Effector CD4-positive, alpha-beta T cell (primary cell): ENCODE measurements at places on chromosomes 4 and X.

GRCh38 chrX:22481436-22481835 lies 208.7 kb downstream of the CBLL2 start:
- no peak for DNase-seq

DNA sequence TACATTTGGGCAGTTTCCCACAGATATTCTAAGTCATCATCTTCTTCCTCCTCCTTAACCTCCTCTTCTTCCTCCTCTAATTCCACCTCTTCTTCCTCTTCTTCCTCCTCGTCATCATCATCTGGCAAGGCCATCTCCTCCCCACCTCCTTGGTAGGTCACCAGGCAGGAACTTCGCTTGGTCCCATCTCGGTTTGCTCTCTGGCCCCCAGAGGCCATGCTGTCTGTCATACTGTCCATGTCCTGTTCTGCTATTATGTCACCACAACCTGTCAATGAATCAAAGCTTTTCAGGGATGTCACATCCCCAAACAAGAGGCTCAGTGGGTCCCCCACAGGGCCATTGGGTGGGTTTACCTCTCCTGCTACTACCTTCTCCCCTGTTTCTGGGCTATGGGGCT lies 13.5 kb downstream of the AMER1 start:
- no peak for DNase-seq

- DNase-seq = no peak
Observed at GRCh38 chrX:133921764-133922389, 63.5 kb downstream of the GPC3 start.

GRCh38 chr4:126850286-126850685 lies 782.5 kb upstream of the INTU start:
- no peak for DNase-seq

GRCh38 chr4:48446642-48447041 lies 36.5 kb upstream of the SLC10A4 start:
- DNase-seq = no peak

DNA sequence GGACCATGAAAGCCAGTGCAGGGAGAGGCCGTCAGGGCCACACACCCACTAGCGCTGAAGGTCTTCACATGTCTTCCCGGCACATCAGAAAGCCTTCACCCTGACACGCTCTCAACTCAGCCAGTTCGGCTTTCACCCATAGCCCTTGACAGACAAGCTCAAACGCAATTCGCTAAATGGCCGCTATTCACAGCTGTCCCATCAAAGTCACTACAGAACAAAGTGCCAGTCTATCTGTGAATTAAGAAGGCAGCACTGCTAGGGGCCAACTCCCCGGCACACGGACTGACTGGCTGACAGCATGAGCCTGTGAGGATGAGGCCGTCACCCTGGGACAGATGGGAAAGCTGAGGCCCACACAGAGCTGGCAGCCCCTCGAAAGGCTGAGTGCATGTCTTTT lies 45.7 kb downstream of the ACOX3 start:
- no peak for DNase-seq

GRCh38 chrX:118552121-118552900 lies 56.7 kb downstream of the DOCK11 start:
- DNase-seq = no peak

DNA sequence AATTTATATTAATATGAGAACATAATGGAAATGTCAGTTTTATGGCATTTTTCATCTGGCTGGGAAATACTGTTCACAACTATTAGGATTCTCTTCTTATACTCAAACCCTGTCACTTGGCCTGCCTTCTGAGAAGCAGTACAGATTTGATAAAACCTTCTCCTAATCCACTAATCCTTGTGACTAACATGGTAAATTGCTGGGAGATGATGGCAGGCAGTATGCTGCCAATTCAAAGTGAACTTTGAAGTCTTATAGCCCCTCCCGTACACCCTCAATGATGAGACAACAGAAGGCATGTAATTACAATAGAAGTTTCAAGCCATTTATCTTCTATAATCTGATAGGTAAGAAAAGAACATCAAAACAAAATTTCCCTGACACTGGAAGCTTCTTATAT lies 36.9 kb downstream of the PAQR3 start:
- DNase-seq = no peak

GRCh38 chrX:135556055-135556454 lies 35.6 kb downstream of the INTS6L start:
- no peak for DNase-seq

GRCh38 chr4:86261636-86262035 lies 98.2 kb downstream of the MAPK10 start:
- DNase-seq = no peak

DNA sequence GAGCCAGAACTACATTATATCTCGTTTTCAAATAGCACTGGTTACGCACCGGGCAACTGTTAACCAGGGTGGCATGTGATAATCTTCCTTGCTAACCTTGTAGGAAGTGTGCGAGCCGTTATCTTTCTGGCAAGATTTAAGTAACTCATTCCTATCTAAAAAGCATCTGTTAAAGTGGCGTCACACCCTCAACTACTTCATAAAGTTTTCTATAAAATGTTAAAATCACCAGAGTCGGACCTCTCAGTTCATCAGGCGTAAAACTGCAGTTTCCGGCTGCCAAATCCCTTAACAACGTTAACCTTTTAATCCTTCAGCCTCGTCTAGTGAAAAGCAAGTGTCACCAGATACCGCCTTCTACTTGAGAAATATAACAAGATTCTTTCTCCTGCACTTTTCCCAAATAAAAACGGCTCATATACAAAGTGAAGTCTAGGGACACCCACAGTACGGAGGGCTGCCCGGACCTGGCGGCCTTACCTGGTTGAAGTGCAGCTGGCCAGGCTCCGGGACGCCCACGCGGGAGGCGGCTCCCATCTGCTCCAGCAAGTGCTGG lies 1.2 kb downstream of the SLC39A8 start:
- DNase-seq = no peak

DNA sequence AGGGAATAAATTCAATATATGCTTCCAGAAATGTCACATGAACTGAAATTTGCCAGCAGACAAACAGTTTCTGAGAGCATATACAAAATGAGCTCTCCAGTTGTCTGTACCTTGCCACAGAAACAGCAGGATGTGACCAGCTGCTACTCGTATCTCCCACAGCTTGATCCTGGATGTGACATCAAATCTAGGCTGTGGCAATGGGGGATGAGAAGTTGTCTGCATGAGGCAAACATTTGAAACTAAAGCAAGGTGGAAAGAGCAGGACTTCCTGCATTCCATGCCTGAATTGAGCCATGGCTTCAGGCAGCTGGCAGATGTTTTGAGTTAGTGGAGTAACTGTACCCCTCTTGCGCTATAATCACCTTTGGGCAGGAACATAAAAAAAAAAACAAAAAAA lies 1724.0 kb downstream of the RPA4 start:
- DNase-seq = no peak

DNA sequence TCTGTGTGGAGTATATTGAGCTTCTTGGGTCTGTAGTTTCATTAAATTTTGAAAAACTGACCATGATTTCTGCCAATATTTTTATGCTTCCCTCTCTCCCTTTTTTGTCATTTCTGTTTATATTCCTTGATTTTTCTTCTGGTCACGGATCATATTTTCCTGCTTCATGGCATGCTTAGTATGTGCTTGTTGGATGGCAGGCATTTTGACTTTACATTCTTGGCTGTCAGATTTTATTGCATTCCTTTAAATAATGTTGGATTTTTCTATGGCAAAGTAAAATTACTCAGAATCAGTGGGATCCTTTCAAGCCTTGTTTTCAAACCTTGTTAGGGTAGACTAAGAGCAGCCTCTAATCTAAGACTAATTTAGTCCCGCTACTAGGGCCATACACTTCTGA lies 531.8 kb downstream of the IL15 start:
- DNase-seq = no peak

- no peak for DNase-seq
Observed at GRCh38 chrX:150032742-150033141, 94.5 kb upstream of the EOLA2 start.

GRCh38 chr4:182531555-182532162 lies 288.5 kb downstream of the TENM3 start:
- DNase-seq = no peak

- DNase-seq = no peak
Observed at GRCh38 chr4:45324455-45325417, 598.4 kb upstream of the GNPDA2 start.
